ENCODE measurements at places on chromosomes 6 and 20.

- no peak for DNase-seq
Measured at GRCh38 chr6:8435845-8436168, 462 bp upstream of the SLC35B3 start.

DNA sequence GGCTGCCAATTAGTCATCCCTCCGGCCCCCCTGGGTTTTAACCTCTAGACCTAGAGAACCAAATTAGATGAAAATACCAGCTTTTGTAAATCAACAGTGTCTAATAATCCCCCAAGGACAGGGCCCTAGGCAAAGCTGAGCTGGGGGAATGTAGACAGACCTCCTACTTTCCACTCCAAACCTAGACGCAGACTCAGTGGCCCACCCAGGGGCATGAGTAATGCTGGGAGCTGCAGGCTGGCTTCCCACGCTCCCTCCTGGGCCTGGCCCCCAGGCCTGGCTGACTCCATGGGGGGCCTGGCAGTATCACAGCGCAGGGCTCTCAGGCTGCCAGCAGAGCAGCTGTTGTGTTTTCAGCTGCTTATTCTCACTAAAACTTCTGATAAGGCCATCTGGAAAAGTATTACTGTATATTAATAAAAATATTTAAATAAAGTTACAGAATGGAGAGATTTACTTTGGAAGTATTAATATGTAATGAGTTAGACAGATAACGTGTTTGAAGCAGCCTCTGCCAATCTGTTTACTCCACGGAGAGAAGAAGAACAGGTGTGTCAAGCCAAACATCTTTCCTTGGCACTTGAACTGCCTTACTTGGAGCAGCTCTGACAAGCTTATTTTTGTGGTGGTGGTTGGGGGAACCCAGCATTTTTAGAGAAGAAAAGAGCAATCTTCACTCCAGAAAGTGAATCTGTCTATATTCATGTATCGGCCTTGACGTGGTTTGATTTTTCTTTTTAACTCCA, 144.0 kb upstream of the AGPAT4 start:
- no peak for DNase-seq

- DNase-seq: no peak
Measured at GRCh38 chr6:3077430-3077829, 9.1 kb downstream of the RIPK1 start.

- DNase-seq: no peak
Measured at GRCh38 chr6:105251689-105252088, 71.9 kb upstream of the POPDC3 start.

DNA sequence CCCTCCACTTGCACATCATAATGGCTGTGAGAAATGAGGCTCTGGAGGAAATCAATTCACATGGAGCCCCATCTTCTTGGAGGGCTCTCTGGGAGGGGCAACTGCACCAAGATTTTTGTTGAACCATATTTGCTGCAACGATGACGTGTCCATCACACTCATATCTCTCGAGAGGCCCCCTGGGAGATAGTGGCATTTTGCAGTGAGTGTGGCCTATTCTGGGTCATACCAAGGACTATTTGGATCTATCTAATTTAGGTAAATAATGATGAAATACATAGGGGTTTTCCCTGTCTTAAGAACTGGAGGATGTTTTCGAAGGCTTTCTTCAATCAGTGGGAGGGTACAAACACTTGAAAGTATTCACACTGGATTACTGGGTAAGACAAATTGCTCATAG, 31.6 kb downstream of the CNR1 start:
- DNase-seq: no peak

GRCh38 chr6:93418033-93418407, 1.3 kb downstream of the EPHA7 start:
- DNase-seq: no peak

- DNase-seq: no peak
Measured at GRCh38 chr20:52054123-52054522, 137.5 kb downstream of the ZFP64 start.

DNA sequence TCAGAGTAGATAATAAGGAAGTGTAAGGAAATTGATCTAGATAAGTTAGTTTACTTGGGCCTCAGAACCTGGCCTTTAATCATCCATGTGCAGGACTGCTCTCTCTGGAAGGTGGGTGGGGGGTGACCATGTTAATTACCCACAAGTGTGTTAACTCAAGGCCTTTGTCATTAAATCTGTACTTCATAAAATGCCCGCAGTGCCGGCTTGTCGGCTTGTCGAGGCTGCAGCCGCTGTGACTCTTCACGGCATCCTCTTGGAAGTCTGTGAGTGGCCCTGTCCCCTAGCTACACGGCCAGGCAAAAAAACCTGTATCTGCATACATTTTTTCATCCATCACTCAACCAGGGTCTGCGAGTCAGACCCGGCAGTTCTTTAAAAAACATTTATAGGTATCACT, 70.9 kb upstream of the ASCC3 start:
- no peak for DNase-seq
